ENCODE measurements at places on chromosomes 2 and 18.
A peak's percentile ranks its signal among the peaks of the same experiment; 100 is the strongest.

- no peak for DNase-seq
These were observed 8.3 kb downstream of the TRIM54 start for GRCh38 chr2:27290549-27290948.

- peak; percentile 38 for DNase-seq
These were observed 29.1 kb downstream of the HPCAL1 start for GRCh38 chr2:10331702-10332401.

DNA sequence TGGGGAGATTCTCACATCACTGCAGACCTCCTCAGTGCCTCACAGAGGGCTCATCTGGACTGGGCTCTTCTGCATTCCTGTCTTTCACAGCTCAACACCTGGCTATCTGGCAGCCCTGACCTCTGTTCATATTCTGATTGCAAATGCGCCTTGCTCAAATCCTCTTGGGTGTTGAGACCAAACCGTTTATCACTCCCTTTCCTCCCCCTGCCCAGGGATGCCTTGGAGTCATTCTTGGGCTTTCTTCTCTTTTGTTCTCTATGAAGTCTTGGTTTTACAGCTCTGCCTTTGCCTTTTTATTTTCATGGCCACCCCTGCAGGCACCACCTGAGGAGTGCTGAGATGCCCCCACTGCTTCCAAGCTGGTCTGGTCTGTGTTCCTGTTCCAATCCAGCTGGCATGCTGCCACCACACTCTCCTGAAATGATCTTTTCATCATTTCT lies 26.3 kb downstream of the TUBB6 start:
- no peak for DNase-seq

DNA sequence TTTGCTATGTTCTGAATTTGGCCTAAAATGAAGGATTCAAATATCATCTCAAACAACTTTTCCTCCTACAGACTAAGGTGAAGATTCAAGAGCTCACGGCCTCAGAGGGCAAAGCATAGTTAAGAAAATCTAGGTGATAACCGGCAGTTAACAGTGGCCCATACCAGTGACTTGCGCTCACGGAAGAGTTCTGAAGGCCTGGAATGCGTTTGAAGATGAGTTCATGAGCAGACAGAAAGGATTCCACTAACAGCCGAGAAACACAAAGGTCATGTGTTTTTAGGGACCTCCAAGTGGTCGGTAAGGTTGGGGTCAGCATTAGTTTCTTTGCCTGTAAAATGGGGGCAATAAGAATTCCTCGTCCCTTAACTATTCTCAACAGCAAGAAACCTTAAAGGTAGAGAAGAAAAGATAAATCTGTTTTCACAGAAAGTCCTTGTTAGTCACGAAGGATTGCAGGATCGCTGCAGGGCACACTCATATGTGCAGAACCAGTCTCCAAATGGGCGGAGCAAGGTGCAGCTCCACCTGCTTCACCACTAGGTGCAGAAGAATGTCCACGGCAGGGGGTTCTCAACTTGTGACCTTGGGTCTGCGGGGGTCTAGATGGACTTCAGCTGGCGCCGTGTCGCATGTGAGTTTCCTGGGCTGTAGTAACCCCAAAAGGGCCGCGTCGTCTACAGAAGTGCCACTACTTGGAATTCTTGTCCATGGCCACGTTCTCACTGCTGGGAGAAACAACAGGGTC lies 708 bp upstream of the RPIA start:
- DNase-seq = peak; percentile 31

DNA sequence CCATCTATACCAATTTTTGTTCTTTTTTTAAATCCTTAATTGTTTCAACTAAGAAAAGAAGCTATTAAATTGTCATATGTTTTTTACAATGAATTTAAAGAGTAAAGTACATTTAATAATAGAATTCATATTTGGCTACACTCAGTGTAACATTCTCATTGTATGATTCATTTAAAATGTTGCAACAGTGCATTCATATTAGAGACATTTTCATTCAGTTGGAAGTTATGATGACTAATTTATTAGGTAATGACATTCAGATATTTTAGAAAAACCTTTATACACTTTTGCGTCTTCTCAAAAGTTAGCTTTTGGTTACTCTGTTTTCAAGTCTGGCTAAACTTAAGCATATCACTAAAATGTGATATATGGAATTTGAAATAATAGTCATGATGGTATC lies 887.5 kb upstream of the NRXN1 start:
- no peak for DNase-seq

- no peak for DNase-seq
These were observed 47.2 kb downstream of the MGAT4A start for GRCh38 chr2:98683728-98684127.

DNA sequence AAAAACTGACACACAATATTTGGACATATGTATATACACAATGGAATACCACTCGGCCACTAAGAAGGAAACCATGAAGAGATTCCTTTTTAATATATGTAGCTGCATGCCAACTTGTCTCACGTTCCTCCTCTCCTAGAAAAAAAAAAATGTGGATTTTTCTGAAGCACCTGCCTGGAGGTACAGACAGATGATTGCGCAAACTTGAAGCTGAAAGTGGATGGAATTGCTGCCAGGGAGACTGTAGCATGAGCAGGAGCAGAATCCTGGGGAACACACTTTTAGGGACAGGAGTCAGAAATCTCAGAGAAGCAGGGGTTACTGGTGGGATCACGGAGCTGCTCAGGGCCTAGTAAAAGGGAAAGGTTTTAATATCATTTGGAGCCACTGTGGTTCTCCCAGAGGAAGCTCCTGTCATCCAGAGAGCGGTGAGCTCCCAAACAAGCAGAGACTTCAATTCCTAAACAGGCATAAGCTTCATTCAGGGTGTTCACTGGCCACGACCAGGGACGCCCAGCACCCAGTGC lies 640 bp upstream of the SPR start:
- no peak for DNase-seq

GRCh38 chr2:236763857-236764256 lies 194.2 kb downstream of the ACKR3 start:
- no peak for DNase-seq

DNA sequence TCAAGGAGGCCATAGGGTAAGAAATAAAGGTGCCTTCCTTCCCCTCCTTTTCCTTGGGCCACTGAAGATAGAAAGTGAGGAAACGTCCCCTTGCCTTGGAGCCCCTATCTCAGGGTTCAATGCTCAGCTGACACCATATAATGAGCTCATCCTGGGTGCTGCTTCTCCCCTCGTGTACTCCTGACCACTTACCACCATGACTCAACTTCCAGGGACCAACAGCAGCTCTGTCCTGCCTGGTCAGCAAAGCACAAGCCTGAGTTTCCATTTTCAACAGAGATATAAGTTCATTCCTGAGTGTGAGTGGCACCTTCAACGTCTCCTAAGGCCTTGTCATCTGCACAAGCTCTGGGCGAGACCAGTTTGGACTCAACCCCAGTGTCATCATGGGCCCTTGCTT lies 151.2 kb downstream of the CAPN13 start:
- DNase-seq = no peak

DNA sequence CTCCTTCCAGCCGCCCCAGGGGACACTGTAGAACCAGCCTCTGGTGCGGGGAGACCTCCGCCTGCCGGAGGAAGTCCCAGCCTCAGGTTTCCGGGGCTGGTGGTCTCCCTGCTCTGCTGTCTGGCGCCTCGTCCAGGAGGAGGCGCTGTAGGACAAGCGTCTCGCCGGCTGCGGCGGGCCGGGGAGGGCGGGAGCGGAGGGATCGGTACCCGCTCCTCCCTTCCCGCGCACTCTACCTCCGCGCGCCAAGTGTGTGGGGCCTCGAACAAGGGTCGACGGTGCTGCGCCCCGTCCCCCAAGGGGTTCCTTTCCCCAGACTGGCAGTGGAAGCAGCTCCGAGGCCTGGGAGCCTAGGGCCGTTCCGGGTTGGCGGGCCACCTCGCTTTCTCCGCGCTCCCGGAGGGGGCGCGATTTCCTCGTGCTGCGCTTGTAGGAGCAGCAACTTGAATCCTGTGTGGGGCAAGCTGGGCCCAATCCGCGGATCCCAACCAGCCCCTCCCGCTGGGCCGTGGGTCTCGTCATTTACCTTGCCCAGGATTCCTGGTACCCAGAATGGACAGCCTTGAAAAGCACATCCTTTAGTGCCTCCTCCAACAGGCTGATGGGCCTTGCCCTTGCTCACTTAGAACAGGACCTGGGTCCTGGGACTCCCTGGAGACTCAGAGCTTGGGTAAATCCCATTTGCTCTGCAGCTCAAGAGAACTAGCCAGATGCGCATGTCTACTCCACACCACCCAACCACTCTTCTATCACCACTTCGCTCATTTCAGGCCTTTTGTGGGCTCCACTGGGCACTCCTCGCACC lies 10.6 kb upstream of the HOXD4 start:
- peak; percentile 30 for DNase-seq

DNA sequence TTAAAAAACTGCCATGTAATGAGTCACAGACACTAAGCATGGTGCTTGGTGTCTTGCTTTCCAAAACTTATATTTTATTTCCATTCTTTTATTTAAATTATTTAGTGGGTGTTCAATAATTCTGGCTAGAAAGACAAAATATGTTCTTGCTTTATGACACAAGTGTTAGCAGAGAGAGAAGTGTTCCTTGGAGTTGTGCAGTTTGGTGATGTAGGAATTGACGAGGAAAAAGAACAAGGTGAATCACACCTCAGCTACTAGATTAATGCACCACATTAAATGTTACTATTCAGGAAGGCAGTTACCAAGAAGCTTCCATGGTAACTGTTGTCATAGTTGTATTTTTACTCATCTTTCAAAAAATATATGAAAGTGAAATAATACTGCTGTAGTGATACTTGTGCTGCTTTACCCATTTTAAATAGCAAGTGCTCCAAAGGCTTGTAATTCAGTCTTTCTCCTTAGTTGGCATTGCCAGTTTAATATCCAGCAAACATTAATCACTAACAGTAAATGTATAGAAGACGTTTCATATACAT lies 28.3 kb downstream of the ADAM23 start:
- no peak for DNase-seq

Measured in effector CD4-positive, alpha-beta T cell (primary cell).